ENCODE measurements at places on chromosomes 4 and X.

GRCh38 chr4:17447675-17448298, 64.1 kb downstream of the QDPR start:
- no peak for DNase-seq

- DNase-seq = no peak
These were observed 235.2 kb upstream of the ANKRD50 start for GRCh38 chr4:124947622-124948265.

GRCh38 chr4:8739820-8740665, 131.6 kb downstream of the HMX1 start:
- no peak for DNase-seq

GRCh38 chr4:144646523-144647094, 653 bp downstream of the HHIP start:
- DNase-seq = no peak

GRCh38 chr4:113738251-113738650, 23.3 kb downstream of the CAMK2D start:
- no peak for DNase-seq

DNA sequence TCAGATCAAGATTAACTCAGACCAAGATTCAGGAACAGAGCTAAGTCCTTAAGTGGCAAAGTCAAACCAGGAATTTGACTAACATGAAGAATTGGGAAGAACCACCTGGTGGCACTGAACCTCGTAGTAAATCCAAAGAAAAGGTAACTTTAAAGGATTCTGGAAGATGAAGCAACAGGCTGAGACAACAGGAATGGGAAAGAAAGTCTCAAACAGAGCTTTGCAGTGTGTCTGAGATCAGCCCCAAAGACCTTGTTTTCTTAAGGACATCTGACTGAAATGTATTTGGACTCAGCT, 126.1 kb downstream of the ASB9 start:
- DNase-seq = no peak

DNA sequence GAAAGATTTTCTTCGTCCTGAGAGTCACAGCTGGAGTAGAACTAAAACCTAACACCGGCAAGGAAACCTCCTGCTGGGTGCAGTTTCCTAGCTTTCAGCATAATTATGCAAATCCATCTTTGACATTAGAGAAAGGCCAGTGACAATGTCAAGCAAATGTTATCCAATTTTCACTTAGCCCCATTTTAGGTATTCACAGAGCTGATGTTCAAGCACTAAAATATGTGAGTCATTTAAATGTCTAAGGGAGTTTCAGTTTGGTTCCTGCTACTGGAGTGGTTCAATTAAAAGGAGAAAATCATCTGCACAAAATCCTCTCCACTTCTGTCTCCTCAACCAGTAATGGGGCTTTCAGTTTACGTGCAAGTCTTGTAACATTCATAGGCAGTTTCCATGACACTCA, 37.1 kb upstream of the AMOT start:
- DNase-seq = no peak

- no peak for DNase-seq
These were observed 52.4 kb upstream of the GUCY1A1 start for GRCh38 chr4:155614111-155614762.

GRCh38 chr4:112807083-112807482, 170.1 kb downstream of the LARP7 start:
- no peak for DNase-seq

GRCh38 chr4:14267373-14268060, 640.0 kb upstream of the BOD1L1 start:
- no peak for DNase-seq

GRCh38 chr4:16583764-16584163, 314.7 kb downstream of the LDB2 start:
- DNase-seq = no peak
